ENCODE measurements at places on chromosomes 5 and 9.

DNA sequence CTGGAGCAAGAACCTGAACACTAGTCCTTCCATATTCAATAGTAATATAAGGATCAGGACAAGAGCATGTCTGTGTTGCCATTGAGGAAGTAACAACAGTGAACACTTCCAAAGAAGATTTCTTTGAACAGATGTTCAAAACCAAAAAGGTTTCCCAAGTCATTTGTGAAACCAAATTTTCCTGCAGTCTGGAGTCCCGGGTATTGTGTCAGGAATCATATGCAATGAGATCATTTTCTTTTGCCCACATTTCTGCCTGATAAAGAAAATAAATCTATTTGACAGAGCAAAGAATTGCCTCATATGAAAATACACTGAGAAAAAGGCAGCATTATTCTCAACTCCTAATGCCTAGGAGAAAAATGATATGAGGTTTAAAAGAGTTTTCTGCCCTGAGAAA, 151.7 kb downstream of the SNX18 start:
- no peak for DNase-seq

- no peak for DNase-seq
Measured at GRCh38 chr5:159681661-159682060, 234.6 kb upstream of the ADRA1B start.

DNA sequence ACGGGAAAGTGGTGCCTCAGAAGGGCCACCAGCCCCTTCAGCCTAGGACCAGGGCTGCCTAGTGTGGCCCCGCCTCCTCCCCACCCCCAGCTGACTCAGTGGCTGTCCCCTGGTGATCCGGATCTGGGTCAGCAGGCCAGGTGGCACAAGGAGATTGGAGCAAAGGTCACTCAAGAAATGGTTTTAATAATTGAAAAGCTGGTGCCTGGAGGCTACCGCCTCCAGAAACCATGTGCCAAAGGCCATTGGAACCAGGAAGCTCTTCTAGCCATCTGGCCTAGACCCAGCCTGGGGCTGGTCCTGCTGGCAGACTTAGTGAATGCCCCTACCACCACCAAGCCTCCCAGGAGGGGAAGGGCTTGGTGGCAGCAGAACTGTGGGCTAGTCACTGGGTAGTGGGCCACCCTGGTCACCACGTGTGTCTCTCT, 1.5 kb downstream of the ST6GALNAC4 start:
- DNase-seq: no peak

DNA sequence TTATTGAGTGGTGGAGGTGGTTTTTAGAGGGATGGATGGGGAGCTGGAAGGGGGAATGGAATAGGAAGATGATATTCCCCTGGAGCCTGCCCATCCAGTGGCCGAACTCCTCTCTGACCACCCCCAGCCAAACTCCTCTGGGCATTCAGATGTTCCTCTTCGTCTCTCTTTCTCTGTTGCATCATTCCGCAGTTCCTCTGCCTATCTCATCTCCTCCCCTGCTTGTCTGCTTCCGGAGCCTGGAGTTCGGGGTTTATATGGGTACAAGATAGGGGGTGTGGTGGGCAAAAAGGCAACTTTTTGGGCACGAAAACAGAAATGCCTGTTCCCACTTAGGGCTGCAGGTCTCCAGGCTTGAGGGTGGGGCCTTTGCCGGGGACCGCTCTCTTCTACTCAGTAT, 12.2 kb upstream of the CDK5RAP2 start:
- DNase-seq: no peak

- DNase-seq: no peak
Measured at GRCh38 chr5:72523960-72524582, 16.9 kb upstream of the ZNF366 start.

GRCh38 chr5:158967541-158967940, 132.2 kb downstream of the EBF1 start:
- no peak for DNase-seq

DNA sequence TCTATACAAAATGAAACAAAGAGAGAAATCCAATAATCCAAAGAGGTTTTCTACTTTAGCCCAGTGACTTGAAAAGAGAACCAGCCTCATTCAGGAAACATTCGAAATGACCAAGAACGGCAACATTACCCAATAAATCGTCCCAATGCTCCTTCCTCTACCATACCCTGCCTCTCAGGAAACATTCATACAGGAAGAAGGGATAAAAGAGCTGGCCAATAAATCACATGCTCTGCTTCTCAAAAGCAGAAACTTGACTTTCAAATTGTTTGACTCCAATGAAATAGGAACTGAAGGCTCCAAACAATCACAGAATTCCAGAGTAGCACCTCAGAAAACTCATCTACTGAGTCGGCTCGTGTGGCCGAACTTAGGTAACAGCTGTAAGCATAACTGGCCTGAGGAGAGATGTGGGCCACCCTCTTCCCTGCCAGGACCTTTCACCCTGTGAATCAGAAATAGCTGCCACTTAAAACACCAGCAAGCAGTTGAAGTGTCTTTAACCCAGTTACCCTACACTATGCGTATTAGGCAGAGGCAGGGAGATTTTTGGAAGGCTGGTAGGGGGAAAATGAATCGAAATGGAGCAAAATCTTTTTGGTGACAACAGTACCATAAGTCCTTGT, 14.6 kb downstream of the ARL15 start:
- DNase-seq: no peak

GRCh38 chr5:158777647-158778350, 321.9 kb downstream of the EBF1 start:
- DNase-seq: no peak

DNA sequence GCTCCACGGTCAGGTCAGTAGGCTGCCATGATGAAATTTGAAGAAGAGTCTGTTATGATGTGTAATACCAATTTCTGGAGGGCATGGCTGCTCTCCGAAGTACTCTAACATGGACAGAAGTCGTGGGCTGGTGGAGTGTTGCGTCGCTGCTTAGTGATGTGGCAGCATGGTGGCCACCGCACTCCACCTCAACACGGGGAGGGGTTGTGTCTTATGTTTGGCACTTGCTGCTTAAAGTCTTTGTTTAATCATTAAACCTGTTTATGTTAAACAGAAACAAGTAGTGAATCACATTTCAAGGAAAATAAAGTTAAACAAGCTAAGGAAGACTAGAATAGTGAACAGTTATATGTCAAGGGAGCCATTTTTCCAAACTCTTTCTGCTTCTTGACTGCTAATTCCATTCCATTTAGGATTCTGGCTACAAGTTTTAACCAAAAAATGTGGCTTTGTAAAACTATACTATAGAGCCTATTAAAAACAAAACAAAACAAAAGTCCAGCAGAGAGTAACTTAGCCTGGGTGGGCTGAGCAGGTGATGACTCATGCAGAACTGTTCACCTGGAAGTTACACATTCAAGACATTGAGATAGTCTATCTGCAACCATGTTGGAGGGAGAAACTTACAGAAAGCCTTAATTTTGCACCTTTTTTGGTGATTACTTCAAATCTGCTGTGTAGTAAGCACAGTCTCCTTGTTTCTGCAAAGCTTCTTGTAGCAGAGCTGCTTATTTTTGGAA, 9.5 kb downstream of the HABP4 start:
- no peak for DNase-seq

DNA sequence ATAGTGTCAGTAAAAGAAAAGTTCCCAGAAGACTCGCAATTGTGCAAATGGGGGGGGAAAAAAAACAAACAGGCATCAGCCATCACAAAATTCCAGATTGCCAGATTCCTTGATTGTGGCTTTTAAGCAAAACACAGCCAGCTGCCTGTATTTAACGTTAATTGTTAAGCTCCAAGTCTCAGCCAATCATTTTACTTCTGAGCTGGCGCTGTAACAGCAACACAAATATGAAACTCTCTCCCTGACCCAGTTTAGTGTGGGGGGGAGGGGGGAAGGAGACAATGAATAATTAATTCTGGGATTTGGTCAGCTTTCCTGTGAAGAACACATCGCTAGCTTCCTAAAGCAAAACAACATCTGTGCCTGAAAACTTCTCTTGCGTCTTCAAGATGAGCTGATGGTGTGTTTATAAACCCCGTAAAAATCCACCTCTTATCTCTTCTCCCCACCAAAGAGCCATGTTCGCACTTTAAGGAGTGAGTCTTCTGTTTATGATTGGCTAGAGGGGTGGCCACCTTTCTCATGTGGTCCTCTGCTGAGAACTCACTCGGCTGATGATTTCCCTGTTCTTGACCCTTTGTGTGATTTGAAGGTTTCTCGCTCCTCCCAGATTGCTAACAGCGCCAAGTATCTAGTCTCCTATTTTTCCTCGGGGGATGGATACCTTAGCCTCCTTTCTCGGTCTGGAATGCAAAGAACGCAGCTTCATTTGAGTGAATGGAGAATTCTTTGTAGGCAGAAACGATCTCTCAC, 160.2 kb upstream of the DAPK1 start:
- no peak for DNase-seq
